Stimulated activated CD4-positive, alpha-beta T cell treated with anti-CD3 and anti-CD28 coated beads, Interleukin-4, amount 100 ng/mL, for 48 hours (primary cell): ENCODE measurements at places on chromosomes 6 and 20.

DNA sequence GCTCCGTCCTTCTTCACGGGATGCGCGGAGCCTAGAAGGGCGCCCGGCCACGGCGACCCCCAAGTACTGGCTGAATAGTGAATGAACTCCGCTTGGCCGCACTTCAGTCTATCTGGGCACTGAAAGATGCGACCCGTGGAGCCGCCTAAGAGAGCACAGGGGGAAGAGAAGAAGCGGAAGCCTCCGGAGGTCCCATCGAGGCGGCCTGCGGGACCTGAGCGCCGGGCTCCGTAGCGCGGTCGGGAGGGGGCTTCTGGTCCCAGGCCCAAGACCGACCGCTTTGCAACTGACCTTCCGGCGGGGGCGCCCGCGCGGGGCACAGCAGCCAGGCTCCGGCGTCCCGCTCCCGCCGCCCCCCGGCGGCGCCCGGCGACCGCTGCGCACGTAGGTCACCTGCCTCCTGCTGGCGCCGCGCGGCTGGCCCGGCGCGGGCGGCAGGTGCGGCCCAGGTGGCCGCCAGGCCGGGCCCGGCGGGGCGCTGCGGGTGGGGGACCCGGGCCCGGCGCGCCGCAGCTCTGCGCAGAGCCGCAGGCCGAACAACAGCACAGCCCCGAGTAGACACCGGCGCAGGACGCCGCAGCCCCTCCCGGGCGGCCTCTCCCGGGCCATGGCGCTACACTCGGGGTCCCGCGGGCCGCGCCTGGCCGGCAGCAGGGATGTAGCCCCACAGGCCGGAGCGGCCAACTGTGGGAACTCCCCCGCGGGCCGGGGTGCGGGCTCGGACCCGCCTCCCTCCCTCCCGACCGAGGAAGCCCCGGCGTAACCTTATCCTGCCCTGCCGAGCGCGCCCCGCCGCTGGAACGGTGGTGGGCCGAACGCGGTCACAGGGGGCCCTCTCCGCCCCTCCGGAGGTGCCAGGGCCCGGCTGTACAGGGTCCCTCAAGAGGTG is at the start of gene METTL24:
Gene METTL24 (minus strand): TSS at position 686 of the 889 bp plus-strand sequence. CDS start 77 bp downstream, at position 609.
- DNase-seq: no peak

GRCh38 chr20:41427833-41428232 is 61.2 kb upstream of the EMILIN3 start:
- DNase-seq: no peak

GRCh38 chr6:144364782-144365181 is 79.6 kb downstream of the UTRN start:
- no peak for DNase-seq

DNA sequence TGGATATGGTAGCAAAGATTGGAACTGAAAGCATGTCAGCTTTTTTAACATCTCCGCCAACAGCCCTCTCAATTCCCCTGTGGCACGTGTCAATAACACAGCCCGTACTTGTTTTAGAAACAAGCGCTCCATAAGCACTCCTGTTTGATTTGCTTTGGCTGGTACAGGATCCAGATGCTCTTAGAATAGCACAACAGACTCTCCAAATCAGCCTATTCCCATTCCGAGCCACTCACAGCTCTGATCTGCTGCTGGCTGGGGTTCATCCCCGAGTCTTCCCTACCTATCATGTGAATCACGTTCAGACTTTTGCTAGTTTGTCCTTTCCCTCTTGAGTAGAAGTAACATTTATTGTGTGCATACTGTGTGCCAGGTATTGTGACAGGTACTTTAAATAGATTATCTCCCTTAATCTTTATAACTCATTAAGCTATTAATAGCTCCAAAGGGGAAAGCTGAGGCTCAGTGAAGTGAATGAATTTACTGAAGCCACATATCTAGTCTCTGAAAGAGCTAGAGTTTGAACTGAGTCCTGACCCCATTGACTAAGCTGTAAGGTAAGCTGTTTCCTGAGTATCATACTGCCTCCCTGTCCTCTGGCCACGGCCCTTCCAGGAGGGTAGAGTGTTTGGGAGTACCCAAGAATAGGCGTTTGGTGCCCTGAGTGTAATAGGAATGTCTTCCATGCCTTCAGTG is 46.7 kb downstream of the RALY start:
- DNase-seq: no peak

DNA sequence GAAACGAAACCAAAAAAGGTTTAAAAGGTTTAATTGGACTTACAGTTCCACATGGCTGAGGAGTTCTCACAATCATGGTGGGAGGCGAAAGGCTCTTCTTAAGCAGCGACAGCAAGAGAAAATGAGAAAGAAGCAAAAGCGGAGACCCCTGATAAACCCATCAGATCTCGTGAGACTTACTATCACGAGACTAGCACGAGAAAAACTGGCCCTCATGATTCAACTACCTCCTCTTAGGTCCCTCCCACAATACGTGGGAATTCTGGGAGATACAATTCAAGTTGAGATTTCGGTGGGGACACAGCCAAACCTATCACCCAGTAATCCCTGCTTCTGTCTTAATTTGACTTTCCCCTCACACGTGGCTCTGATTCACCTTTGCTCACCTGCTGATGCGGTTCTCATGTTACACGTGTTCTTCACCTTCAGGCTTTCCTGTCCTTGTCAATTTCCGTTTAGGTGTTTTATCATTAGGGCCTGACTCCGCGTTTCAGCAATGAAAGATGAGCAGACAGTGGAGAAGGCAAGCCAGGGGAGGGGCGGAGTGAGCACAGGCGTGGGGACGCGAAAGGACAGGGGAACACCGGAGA is 57.1 kb downstream of the AGPAT4 start:
- DNase-seq: no peak
